Fibroblast of skin of left quadriceps (primary cell): ENCODE measurements at places on chromosomes 1 and 21.

DNA sequence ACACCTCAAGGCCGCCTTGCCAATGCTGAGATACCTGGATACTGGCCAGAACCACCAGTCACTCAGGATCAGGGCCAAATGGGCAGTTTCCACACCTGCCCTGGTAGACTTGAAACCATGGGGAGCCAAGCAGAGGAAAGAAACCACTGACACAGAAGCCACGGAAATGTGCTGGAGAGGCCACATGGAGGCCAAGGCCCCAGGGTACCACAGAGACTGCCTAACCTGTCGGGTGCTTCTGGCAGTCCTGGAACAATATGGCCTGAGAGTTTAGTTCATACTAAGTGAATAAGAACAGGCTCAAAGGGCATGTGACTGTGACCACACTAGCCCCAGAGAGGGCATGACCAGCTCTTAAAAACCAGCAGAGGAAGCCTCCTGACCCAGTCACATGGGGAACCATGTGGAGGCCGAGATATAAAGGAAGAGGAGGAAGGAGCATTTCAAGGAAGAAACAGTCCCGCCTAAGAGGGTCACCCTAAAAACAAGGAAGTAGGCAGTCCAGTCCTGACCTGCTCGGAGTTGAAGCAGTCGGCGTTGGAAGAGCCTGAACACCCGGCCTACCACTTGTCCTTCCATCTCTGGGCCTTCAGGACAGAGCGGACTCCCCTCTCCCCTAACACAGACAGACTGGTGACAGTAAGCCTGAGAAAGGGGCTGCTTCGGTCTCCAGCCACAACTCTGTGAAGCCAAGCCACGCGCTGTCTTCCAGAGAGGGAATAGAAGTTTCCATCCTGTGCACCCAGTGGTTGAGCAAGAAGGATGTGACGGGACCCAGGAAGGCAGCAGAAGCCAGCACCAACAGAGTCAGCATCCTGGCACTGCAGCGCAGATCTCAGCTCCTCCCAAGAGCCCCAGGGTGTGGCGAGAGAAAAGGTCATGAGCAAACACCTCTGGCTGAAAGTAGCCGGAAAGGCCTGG lies at the start of gene DENND2D:
TSS of gene DENND2D (minus strand) at position 766 of the 921 bp plus-strand sequence. CDS start at position 579, 187 bp downstream.
- DNase-seq, result no peak

DNA sequence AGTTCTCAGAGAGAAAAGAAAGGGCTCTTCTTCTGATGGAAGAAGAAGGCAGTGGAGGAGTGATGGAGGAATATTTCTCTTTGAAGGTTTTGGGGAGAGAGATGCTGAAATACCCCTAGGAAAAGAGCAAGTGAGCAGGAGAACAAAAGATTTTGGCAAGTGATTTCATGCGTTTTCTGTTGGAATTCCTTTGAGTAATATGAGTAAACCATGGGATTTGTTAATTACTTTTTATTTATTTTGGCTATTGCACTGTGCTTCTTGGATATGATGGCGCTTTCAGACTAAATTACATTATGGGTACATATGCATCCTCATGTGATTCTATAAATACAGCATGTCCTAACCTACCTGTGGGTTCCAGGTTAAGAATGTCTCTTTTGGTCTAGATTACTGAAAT lies 210.1 kb upstream of the PTGFR start:
- DNase-seq, result no peak

GRCh38 chr1:3863231-3863935 lies 6.1 kb downstream of the DFFB start:
- DNase-seq, result no peak

DNA sequence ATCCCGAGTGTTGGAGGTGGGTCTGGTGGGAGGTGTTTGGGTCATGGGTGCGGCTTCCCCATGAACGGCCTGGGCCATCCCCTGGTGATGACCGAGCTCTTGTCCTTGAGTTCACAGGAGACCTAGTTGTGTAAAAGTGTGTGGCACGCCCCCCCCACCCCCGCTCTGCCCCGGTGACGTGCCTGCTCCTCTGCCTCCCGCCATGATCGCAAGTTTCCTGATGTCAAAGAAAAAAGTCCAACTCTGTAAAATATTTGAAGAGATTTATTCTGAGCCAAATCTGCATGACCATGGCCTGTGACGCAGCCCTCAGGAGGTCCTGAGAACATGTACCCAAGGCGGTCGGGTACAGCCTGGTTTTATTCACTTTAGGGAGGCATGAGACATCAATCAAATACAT lies 125.1 kb upstream of the COL6A1 start:
- no peak for DNase-seq

- no peak for DNase-seq
Observed at GRCh38 chr1:147046189-147046862, 108.2 kb downstream of the NBPF12 start.

DNA sequence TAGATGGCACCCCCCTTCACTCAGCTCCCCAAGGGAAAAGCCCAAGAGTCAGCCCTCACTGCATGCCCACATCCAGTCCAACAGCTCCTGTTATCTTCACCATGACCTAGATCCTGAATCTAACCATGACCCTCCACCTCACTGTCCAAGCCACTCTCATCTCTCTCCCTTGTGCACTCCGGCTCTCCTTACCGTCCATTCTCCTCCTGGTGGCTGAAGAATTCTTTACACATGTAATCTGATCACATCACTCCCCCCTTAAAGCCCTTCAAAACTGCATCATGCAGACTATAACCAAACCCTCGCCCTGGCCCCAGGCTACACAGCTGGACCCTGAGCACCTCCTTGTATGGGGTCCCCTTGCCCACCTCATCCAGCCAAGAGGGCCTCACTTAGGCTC lies 14.0 kb upstream of the PAQR7 start:
- no peak for DNase-seq

- no peak for DNase-seq
Observed at GRCh38 chr1:66276218-66276617, 257.7 kb upstream of the SGIP1 start.

- no peak for DNase-seq
Observed at GRCh38 chr1:43135857-43136781, 36.0 kb downstream of the EBNA1BP2 start.

GRCh38 chr1:66395202-66396061 lies 138.5 kb upstream of the SGIP1 start:
- no peak for DNase-seq

DNA sequence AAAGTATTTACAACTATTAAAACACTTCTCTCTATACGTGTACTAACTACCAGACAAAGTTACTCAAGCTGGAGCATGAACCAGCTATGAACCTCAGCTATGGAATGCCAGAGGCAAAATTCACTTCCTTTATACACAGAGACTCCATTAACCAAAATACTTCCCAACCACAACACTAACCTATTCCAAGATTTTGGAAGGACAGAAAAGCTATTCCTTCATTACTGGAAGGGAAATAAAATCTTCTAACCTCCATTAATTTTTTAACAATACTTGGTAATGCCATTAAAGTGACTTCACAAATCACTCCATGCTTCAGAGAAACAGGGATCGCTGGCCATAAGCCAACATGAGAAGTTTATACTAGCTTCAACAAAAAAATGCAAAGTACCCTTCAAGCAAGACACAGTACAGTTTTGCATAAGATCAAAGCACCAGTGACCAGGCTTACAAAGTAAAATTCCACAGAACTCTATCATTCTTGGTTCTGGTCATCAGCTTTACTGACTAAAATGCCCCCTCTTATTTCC lies 58.0 kb downstream of the PUM1 start:
- DNase-seq, result peak; percentile 79

DNA sequence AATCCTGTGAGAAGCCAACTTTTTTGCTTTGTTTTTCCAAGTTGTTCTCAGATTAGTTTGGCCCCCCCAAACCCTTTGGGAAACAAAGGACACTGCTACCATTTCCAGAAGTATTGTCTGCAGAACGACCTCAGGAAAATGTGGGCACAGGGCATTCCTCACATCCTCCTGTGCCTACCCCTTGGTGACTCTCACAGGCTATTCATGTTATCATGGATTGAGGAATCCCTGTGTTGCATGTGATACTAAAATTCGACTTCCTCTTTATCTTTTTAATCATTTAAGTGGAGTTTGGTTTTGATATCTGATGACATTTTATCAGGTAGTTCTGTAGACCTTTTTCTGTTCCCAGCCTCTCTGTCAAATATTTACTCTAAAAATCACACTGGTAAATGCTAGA lies 184.5 kb downstream of the FASLG start:
- no peak for DNase-seq
